ENCODE measurements at places on chromosomes 1 and 21. TPM values are rescaled to one million over a fixed set of nuclear protein-coding genes. Genes with fewer than 3 reads are reported as not detected.

Gene HAX1
- total RNA-seq, result 89.4 TPM

Gene DTL
- total RNA-seq, result 4.2 TPM

Gene CNR2
- total RNA-seq, result 51.0 TPM

Gene NOS1AP
- not detected for total RNA-seq

Gene RASSF5
- 114 TPM for total RNA-seq

Gene CD34
- not detected for total RNA-seq

Gene HJV
- not detected for total RNA-seq

Gene SELL
- 151 TPM for total RNA-seq

Gene BCAN
- 0.51 TPM for total RNA-seq

DNA sequence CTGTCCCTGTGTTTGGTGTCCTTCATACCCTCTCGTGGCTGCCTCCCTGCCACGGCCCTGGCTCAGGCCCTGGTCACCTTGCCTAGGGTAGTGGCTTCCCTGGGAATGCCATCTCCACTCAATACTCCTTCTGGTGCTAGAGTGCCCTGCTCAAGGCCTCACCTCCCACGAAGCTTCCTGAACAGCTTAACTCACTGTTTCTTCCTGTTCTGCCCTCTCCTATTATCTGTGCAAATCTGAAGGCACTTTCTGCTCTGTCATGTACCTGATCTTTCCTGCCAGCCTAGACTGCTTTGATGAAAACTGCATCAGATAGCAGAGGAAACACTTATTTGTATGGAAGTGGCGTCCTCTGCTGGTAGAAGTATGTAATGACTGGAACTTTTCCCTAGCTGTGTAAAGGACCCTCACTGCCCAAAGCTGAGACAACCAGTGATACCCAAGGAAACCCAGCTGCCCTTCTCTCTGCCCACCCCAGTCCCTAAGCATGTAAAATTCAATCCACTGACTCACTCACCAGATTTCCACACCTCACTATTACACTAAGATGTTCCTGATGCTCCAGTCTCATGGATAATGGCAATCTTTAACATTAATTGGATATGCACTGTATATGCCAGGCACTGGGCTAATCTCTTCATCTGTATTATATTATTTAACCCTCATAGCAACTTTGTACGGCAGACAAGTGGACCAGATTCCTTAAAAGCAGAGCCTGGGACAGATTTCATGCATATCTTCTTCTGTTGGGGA, 36.2 kb upstream of the BTG2 start:
- H3K27me3 ChIP-seq, result no peaks in the 10 kb centered on the region
- no peak for DNase-seq
- H3K4me1 ChIP-seq, result peaks cover 54% of the 10 kb centered on the region
- no peak overlapping the region for H3K4me3 ChIP-seq
- no peaks in the 10 kb centered on the region for H3K36me3 ChIP-seq

DNA sequence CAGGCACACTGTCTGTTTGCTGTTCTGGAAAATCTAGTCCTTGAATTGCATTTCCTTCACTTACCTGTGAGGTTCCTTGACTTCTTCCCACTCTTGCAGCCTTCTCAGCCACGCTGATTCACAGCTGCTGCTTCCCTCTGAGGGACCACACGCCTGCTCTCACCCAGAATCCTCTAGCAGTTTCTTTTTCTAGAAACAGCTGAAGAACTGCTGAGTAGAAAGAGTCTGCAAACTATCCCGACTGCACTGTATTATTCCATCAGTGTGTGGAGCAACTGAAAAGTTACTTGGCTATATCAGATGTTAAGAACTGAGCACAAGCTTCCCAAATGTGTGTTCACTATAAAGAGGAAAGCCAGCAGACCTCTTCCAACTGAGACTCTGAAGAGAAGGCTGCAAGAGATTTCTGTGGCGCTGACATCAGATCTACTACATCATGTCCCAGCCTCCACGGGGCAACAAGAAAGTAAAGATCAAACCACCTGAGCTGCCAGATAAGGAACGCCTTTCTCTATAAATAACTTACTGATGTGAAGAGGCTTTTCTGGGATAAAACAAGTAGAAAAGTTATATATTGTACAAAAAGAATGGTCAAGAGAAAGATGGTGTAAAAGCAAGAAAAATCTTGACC, 226.6 kb downstream of the RERE start:
- H3K27ac ChIP-seq, result peak overlapping the region; percentile 62
- H3K27me3 ChIP-seq, result no peaks in the 10 kb centered on the region
- peaks cover 37% of the 10 kb centered on the region for H3K36me3 ChIP-seq

DNA sequence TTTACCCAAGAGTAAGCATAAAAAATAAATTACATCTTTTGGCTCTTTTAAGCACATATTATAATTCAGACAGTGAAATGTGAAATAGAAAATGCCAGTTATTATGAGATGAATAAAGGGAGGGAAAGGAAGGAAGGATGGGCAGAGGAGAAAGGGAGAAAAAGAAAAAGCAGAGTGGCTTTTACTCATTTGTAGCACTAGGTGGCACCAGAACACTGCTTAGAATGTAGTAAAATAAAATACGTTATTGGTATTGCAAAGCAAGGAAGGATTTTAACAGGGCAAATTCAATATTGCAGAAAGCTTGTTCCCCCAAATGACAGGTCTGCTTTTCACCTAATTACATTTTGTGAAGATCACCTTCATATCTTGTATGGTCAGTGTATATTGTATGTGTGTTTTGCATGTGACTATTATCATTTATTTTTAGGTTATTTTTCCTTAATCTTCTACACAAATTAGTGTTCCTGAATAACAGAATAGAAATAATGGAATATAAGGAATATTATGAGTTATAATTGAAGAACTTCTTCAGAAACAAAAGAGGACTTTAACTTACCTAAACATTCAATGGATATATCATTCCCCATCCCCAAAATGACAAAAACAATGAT, 9.1 kb upstream of the PCNX2 start:
- H3K27me3 ChIP-seq, result peaks cover 24% of the 10 kb centered on the region
- no peaks in the 10 kb centered on the region for H3K36me3 ChIP-seq
- H3K4me1 ChIP-seq, result peaks cover 11% of the 10 kb centered on the region
- no peak overlapping the region for H3K27ac ChIP-seq
- no peak overlapping the region for H3K4me3 ChIP-seq
- no peak for DNase-seq

DNA sequence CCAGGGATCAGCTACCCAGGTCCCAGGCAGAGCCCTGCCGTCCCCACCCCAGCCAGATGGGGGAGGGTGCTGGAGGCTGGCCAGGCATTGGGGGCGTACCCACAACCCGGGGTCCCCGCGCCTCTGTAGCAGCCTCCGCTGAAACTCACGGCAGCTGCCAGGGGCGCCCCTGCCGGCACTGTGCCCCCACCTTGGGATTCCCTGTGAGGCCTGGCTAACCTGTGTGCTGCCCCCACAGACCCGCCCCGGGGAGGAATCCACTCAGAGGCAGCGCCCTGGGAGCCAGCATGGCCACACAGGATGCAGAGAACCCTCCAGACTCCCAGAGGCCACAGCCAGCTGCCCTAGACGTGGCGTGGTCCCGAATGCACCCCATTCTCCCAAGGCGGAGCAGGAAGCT, 3.8 kb downstream of the DVL1 start:
- H3K27ac ChIP-seq, result no peak overlapping the region
- peaks cover 13% of the 10 kb centered on the region for H3K4me1 ChIP-seq
- H3K36me3 ChIP-seq, result peaks cover 5% of the 10 kb centered on the region
- no peak for DNase-seq
- H3K4me3 ChIP-seq, result no peak overlapping the region

- H3K27ac ChIP-seq, result no peak overlapping the region
- H3K4me1 ChIP-seq, result no peaks in the 10 kb centered on the region
- no peaks in the 10 kb centered on the region for H3K36me3 ChIP-seq
- H3K4me3 ChIP-seq, result no peak overlapping the region
These were observed 488.0 kb downstream of the AJAP1 start for GRCh38 chr1:5142389-5142788.

- H3K4me3 ChIP-seq, result no peak overlapping the region
- no peak overlapping the region for H3K27ac ChIP-seq
- no peaks in the 10 kb centered on the region for H3K36me3 ChIP-seq
- peaks cover 6% of the 10 kb centered on the region for H3K27me3 ChIP-seq
- no peaks in the 10 kb centered on the region for H3K4me1 ChIP-seq
These were observed 101.7 kb upstream of the COG2 start for GRCh38 chr1:230540421-230541155.

GRCh38 chr1:109722908-109723691, 11.0 kb downstream of the GSTM5 start:
- H3K27ac ChIP-seq, result no peak overlapping the region
- no peak for DNase-seq
- H3K27me3 ChIP-seq, result peaks cover 8% of the 10 kb centered on the region

- no peak for DNase-seq
- no peaks in the 10 kb centered on the region for H3K36me3 ChIP-seq
- no peak overlapping the region for H3K27ac ChIP-seq
- H3K4me3 ChIP-seq, result no peak overlapping the region
These were observed 206.5 kb upstream of the AJAP1 start for GRCh38 chr1:4447778-4448420.

GRCh38 chr21:45299864-45300785, 12.4 kb upstream of the POFUT2 start:
- no peaks in the 10 kb centered on the region for H3K4me1 ChIP-seq
- H3K27me3 ChIP-seq, result peaks cover 2% of the 10 kb centered on the region
- DNase-seq, result no peak
- H3K36me3 ChIP-seq, result no peaks in the 10 kb centered on the region

- H3K27ac ChIP-seq, result no peak overlapping the region
- no peak overlapping the region for H3K4me3 ChIP-seq
- H3K4me1 ChIP-seq, result no peaks in the 10 kb centered on the region
- H3K27me3 ChIP-seq, result no peaks in the 10 kb centered on the region
- H3K36me3 ChIP-seq, result no peaks in the 10 kb centered on the region
These were observed 387.8 kb upstream of the ADGRL2 start for GRCh38 chr1:81412954-81413353.

- no peak overlapping the region for H3K4me3 ChIP-seq
- peak overlapping the region; percentile 1 for H3K27ac ChIP-seq
- H3K36me3 ChIP-seq, result peaks cover 28% of the 10 kb centered on the region
- no peak for DNase-seq
These were observed 33.9 kb downstream of the RUNX3 start for GRCh38 chr1:24896176-24896575.
